Left cardiac atrium (tissue), 4 donors: ENCODE measurements at places on chromosomes 6 and 20. TPM values are rescaled to one million over a fixed set of nuclear protein-coding genes. Genes with fewer than 3 reads are reported as not detected.

The PXT1 gene
- not detected for total RNA-seq

The GINS1 gene
- total RNA-seq = 1.6 TPM

The RBM38 gene
- total RNA-seq = 78.6 TPM

The CASS4 gene
- 0.80 TPM for total RNA-seq

The SUN5 gene
- total RNA-seq = not detected

The RGS17 gene
- 0.37 TPM for total RNA-seq

The FNDC11 gene
- 0.08 TPM for total RNA-seq

The MAP3K4 gene
- total RNA-seq = 33.5 TPM

The RPS6KA2 gene
- total RNA-seq = 95.7 TPM

The PANK2 gene
- 18.7 TPM for total RNA-seq

The LSM2 gene
- total RNA-seq = 29.4 TPM

The TFAP2C gene
- total RNA-seq = 0.47 TPM

The TXLNB gene
- total RNA-seq = 52.4 TPM

The SYCP2 gene
- total RNA-seq = 2.2 TPM

The PDYN gene
- not detected for total RNA-seq

The GMPR gene
- total RNA-seq = 65.2 TPM

The PCNA gene
- total RNA-seq = 38.1 TPM

The PTCRA gene
- not detected for total RNA-seq

The CDC40 gene
- total RNA-seq = 15.8 TPM

The SLC35A1 gene
- 11.5 TPM for total RNA-seq

The PNLDC1 gene
- 0.47 TPM for total RNA-seq

The ANKRD60 gene
- total RNA-seq = not detected

The FGD2 gene
- 15.5 TPM for total RNA-seq

The ISM1 gene
- 2.2 TPM for total RNA-seq

The NKX2-2 gene
- total RNA-seq = not detected

The RAET1L gene
- total RNA-seq = not detected

The RFX6 gene
- total RNA-seq = not detected

The DPPA5 gene
- total RNA-seq = not detected
